CMK (cell line): ENCODE measurements at places on chromosomes 13 and 19.

- DNase-seq, result no peak
Observed at GRCh38 chr13:76993021-76993420, 1.1 kb downstream of the CLN5 start.

- DNase-seq, result no peak
Observed at GRCh38 chr13:45219123-45219891, 18.5 kb upstream of the KCTD4 start.

DNA sequence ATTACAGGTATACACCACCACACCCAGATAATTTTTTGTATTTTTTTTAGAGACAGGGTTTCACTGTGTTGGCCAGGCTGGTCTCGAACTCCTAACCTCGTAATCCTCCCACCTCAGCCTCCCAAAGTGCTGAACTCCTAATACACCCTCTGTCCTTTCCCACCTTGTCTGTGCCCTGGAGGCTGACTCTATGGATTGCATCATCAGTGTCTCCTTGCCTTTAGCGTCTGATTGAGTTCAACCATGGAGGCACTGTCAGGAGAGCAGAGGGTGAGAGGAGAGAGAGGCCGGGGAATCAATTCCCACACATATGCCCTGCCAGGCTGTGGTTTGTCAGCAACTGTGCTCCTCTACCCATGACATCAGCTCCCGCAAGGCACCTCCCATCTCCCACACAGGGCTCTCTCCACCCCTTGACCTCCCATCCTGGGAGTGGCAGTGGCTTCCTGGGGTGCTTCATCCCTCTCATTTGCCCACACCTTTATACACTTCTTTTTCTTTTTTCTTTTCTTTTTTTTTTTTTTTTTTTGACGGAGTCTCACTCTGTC lies 12.6 kb upstream of the LILRB4 start:
- DNase-seq, result no peak

- no peak for DNase-seq
Observed at GRCh38 chr19:9058905-9059667, 27.8 kb upstream of the OR1M1 start.

DNA sequence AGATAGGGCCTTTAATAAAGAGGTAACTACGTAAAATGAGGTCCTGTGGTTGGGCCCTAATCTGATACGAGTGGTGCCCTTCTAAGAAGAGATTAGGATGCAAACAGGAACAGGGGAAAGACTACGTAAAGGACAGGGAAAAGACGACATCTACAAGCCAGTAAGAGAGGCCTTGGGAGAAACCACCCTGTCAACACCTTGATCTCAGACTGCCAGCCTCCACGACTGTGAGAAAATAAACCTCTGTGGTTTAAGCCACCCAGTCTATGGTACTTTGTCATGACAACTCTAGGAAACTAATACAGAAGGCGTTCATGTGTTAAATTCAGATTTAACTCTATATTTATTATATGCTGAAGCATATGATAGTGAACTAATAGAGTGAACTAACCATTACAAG lies 566.3 kb downstream of the UQCRFS1 start:
- DNase-seq, result no peak

DNA sequence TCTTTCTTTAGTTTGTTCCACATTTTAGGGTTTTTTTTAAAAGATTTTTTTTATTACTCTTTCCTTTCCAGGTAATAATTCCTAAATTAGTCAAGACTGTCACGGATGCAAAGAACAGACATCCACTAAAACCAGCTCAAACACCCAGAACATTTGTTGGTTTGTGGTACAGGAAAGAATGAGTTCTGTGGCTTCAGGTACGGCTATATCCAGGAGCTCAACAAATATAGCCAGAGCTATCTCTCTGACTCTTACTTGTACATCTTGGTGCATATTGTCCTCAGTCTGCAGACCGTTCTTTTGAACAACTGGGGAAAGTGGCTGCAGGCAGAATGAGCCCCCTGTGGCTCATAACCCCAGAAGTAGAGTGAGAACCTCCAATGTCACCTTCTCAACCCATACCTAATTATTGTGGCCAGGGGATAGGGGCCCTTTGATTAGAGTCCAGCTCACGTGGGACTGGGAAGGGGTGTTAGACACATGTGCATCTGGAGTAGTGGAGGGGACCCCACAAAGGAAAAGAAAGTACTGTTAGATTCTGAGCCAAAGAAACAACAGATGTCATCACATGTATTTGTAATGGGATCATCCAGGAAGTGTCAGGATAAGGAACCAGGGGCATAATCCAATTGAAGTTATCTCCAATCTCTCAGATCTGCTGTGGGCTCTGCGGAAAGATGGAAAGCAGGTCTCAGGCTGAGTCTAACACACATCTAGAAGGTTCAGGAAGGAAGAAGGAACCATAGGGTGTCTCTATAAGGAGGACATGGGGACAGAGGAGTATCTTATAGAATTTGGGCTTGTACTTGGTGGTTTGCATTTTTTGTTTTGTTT lies 1.9 kb upstream of the ZNF358 start:
- no peak for DNase-seq

DNA sequence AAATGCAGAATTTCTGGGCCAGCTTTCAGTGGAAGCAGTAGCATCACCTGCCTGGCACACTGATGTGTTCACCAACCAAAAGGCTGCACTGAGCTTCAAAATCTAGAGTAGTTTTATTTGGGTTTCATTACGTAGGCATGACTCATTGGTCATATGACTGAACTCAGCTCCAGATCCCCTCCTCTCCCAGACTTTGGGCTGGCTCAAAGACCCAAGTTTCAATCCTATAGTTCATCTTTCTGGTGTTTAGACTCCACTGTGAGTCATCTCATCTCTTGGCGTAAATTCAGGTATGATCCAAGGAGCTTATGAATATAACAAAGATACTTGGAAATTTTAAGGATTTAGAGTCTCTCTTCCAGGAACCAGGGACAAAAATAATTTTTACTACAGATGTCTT lies 17.7 kb downstream of the ZMYM5 start:
- DNase-seq, result no peak

- DNase-seq, result no peak
Observed at GRCh38 chr19:14028901-14029300, 953 bp downstream of the RLN3 start.

DNA sequence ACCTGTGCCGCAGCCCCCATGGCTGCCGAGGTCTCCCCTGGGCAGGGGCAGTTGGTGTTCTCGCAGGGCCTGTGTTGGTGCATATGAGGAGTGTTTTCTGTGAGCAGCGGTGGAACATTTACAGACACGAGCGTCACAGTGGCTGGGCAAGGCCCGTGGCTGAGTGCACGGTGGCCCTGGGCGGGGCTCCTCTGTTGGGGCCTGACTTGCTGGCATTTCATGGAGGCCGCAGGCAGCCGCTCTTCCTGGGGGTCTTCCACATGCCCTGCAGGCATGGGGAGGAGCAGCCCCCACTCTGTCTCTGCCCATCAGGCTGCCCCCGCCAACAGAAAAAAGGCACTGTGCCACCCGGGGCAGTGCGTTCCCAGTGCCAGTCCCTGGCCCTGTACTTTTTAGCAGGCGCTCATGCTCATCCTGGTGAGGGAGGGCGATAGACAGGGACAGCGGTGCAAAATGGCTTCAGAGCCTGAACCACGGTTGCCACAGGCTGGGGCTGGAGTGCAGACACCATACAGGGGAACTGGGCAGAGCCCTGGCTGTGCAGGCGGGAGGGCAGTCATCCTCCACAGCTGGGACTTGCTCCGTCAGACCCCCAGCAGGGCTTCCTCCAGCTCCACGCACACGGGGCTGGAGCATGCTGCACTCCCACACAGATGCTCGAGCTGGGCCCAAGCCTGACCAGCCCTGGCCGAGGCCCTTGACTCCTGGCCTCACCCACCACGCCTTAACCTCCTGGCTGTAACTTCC lies 23.5 kb downstream of the TFDP1 start:
- no peak for DNase-seq

GRCh38 chr13:46778890-46779289 lies 18.1 kb downstream of the ESD start:
- DNase-seq, result no peak

GRCh38 chr19:33921165-33921564 lies 124.5 kb downstream of the KCTD15 start:
- no peak for DNase-seq

GRCh38 chr13:77460195-77460594 lies 75.3 kb upstream of the SCEL start:
- DNase-seq, result no peak

GRCh38 chr13:41639955-41640780 lies 182.8 kb downstream of the RGCC start:
- no peak for DNase-seq

GRCh38 chr13:32976056-32976805 lies 40.0 kb upstream of the KL start:
- no peak for DNase-seq

DNA sequence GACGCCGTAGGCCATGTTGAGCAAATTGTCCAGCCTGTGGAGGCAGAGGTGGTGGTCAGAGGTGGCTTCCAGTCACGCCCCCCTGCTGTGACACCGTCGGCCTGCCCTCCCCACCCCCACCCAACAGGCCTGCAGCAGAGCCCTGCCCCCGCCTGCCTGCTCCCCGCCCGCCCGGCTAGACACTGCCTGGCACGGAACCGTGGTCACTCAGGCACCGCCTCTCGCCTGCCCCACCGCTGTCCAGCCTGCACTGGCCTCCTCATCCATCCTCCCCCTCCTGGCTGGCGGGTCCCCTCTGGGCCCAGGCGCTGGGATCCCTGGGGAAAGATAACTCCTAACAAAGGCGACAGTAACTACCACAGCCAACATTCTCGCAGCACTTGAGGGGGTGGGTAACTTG lies 21.7 kb downstream of the PRKCSH start:
- no peak for DNase-seq

- DNase-seq, result no peak
Observed at GRCh38 chr13:39765801-39766463, 110.5 kb downstream of the COG6 start.
